ENCODE measurements at places on chromosomes 1 and 21.

DNA sequence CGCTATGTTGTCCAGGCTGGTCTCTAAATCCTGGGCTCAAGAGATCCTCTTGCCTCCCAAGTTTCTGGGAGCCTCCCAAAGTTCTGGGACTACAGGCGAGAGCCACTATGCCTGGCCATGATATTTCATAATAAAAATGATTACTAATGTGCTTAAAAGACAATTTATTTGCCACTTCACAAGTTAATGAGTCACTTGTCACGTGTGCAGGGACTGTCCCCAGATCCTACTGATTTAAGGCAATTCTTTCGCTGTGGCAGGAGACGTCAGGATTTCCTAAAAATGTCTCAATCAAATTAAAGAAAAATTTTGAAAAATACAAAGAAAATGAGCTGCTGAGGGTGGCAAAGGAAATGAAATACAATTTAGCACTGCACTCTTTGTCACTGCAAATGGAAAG lies 43.5 kb downstream of the B3GALNT2 start:
- DNase-seq: no peak

DNA sequence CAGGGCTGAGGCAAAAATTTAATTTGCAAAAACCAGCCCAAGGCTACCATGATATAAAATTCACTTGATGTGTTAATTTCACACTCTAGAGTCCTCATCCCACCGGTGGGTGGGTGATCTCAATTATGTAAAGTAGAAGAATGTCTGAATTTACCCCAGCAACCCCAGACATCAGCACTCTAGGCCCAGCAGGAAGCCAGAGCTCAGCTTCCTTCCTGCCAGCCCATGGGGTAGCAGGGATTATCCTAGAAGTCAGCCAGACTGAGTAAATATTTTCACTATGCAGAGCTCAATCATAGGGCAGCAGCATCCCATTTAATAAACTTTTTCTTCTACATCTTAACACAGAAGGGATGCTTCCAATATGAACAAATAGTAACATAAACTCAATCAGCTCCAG lies 71.0 kb downstream of the SIPA1L2 start:
- no peak for DNase-seq

DNA sequence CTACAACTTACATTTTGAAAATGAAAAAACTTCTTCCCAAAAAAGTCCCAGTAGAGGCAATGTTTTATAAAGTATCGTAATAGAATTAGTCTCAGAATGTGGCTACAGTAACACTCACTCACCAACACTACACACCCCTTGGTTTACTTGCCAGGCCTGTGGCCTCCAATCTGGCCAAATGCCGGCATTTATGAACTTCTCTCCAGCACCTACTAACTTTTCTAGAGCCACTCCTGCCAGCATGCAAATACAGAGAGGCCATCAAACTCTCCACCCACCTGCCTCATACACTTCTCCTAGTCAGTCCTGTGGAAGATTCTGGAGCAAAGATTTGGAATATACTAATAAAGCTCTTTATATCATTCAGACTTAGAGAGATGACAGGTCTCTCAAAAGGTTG lies 32.3 kb downstream of the STPG1 start:
- no peak for DNase-seq

DNA sequence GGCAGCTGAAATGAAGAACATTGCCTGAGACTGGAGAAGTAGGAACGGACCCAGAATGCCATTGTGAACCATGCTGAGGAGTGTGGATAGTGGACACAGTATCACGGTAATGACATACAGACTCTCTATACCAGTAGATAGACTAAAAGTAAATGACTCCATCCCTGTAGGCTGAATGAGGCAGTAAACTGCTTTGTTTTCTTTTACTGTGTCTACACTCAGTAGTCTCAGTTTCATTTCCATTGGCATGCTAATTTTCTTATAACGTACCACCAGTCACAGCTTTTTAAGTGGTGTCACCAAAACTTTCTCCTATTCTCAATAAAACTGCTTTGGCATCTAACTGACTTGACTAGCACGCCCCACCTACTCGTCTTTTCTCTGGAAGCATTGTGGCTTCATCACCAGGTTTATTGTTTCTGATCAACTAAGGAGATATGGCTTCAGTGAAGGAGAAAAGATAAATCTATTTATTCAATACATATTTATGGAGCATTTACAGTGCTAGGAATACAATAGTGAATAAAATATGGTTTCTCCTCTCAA lies 8.4 kb upstream of the ZNF697 start:
- DNase-seq: no peak

GRCh38 chr1:10299151-10299550 lies 88.8 kb downstream of the KIF1B start:
- DNase-seq: no peak

GRCh38 chr1:89460325-89460724 lies 64.3 kb upstream of the LRRC8B start:
- no peak for DNase-seq

GRCh38 chr1:44907893-44908292 lies 64.8 kb upstream of the PTCH2 start:
- DNase-seq: no peak

DNA sequence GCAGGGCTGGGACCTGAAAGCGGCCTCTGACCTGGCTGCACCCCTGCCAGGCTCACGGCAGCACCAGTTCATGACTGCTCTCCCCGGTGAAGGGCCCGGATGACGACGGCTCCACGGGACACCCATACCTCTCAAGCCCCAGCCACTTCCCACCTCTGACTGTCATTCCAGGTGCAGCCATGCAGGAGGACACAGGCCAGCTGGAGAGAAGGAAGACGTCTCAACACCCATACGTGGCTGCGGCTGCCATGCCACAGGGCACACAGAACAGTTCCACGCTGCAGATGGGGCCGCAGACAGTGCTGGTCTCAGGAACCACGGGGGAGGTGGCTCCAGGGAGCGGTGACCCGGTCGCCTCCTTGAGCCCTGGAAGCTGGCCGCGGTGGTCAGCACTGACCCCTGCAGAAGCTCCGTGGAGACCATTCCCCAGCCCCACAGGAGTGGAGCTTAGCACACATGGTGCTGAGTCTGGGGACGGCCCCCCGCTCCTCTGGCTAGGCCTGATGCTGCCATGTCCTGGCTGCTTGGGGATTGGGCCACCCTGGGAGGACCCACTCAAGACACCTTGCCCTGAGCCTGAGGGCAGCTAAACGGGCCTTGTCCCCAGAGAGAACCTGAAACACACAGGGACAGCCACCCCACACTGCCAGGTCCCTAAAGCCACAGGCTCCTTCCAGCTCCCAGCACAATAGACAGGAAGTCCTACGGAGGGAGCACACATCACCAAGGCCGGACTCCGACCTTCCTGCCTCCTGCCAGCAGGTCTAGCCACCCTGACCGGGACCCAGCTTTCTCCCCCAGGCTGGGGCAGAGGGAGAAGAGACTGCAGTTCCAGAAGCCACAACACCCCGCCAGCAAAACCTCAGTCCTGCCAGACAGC lies 8.6 kb downstream of the WNT9A start:
- no peak for DNase-seq

- DNase-seq: no peak
Measured at GRCh38 chr1:42209526-42210251, 45.1 kb upstream of the GUCA2A start.

Measured in HTR-8/SVneo (cell line).